ENCODE measurements at places on chromosomes 5 and 9.

DNA sequence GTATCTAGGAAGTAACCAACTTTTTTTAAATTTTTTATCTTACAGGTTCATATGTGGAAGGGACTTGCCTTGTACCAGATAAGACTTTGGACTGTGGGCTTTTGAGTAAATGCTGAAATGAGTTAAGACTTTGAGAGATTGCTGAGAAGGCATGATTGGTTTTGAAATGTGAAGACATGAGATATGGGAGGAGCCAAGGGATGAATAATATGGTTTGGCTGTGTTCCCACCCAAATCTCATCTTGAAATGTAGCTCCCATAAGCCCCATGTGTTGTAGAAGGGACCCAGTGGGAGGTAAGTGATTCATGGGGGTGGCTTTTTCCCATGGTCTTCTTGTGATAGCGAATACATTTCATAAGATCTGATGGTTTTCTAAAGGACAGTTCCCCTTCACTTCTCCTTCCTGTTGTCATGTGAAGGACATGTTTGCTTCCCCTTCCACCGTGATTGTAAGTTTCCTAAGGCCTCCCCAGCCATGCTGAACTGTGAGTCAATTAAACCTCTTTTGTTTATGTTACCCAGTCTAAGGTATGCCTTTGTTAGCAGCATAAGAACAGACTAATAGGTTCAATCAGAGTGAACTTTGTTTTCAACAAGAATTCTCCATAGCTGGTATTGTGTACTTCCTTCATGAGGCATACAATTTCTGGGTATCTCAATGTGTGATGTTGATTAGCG is 535.6 kb upstream of the MEF2C start:
- DNase-seq = peak; percentile 71

DNA sequence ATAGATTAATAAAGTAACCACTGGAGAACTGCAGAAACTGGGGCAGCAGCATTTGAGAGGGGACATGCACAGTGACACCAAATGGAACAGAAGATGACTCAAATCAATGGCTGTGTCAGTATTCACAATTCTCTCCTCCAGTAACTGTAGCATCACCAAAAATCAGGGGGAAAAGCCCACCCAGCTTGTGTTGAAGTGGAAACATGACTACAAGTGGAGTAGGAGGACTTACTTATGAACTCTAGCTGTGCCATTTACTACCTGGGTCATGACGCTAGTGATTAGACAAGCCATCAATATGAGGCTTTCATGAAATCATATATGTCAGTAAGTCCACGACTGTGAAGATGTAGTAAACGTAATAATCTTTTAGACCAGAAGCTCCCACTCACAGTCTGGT is 199.8 kb upstream of the PTGER4 start:
- DNase-seq = no peak

DNA sequence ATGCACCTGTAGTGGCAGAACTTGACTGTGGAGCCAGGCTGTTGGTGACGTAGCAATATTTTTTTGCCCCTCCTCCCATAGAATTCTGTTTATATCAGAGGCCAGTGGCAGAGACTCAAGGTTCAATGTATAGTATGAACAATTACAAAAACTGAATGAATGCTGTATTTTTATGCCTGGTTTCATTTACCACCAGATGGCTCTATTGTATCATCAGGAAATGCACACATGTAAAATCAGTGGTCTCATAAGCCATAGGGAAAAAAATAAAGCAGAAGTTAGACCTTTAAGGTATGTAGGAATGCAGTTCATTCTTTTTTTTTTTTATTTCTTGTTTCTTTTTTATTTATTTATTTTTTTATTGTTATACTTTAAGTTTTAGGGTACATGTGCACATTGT is 43.6 kb downstream of the CCDC192 start:
- DNase-seq = no peak

DNA sequence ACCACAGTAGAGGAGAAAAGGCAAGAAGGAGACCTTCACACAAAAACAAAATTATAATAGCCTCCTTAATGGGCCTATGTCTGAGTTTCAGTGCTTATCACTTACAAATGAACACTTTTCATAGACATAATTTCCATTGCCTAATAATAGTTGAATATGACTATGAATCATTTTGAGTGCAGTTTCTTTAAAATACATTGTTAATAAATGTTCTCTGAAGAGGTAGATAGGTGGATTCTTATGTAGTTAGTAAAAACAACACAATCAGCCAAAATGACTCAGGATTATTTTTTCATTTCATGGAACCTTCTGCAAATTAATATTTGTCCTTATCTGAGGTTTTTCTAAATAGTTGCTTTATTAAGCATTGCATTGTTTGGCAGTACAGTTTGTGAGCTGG is 45.6 kb downstream of the DAPK1 start:
- DNase-seq = no peak

GRCh38 chr9:15069106-15069505 is 158.9 kb upstream of the FREM1 start:
- DNase-seq = no peak

- no peak for DNase-seq
Measured at GRCh38 chr9:26561928-26562327, 330.7 kb downstream of the CAAP1 start.

DNA sequence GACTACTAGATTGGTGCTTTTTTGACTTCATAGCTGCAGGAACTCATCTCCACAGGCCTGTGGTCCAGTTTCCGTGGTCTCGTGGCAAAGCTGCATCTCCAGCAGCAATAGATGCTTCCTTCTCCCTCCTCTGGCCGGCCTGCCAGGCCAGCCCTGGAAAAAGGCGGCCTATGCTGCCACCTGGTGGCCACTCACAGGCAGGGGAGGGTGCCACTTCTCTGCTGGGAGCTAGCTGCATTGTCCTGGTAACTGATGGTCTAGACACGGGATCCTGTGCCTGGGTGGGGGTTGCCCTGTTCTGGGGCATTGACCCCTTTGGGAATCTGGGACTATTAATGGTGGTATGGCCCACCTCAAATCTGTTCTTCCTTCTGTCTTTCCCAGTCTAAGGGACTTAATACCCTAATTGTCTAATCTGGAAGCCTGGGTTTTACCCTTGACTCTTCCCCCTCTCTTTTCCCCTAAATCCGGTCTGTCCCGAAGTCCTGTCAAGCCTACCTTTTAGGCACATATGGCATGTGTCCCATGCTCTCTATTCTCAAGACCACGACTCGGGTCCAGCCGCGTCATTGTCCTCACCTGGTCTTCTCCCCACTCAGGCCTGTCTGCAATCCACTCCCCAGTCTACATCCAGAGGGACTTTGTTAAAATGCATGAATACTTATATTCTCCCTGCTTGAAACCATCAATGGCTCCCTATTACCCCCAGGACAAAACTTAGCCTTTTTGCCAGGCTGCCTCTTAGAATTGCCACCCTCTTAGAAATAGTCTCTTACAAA is 20.1 kb upstream of the PTGS1 start:
- no peak for DNase-seq

DNA sequence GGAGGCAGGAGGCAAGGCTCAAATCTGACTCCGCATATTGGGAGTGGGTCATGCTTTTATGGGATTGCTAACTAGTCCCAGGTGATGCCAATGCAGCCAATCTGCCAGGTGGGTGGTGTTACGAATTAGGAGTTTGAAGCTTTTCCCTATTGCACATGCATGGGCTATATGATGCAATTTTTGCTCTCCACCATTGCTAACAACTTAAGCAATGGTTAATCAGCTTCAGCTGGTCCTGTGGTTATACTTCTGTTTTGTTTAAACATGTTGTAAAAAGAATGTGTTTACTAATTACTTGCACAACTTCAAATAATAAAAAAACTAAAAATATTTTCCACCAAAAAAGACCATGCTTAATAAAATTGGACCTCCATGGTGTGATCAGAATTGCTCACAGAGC is 55.7 kb downstream of the SHC3 start:
- DNase-seq = no peak

- no peak for DNase-seq
Measured at GRCh38 chr5:66281294-66281693, 137.2 kb downstream of the SREK1 start.

GRCh38 chr9:111752455-111752854 is 42.3 kb downstream of the SHOC1 start:
- no peak for DNase-seq

DNA sequence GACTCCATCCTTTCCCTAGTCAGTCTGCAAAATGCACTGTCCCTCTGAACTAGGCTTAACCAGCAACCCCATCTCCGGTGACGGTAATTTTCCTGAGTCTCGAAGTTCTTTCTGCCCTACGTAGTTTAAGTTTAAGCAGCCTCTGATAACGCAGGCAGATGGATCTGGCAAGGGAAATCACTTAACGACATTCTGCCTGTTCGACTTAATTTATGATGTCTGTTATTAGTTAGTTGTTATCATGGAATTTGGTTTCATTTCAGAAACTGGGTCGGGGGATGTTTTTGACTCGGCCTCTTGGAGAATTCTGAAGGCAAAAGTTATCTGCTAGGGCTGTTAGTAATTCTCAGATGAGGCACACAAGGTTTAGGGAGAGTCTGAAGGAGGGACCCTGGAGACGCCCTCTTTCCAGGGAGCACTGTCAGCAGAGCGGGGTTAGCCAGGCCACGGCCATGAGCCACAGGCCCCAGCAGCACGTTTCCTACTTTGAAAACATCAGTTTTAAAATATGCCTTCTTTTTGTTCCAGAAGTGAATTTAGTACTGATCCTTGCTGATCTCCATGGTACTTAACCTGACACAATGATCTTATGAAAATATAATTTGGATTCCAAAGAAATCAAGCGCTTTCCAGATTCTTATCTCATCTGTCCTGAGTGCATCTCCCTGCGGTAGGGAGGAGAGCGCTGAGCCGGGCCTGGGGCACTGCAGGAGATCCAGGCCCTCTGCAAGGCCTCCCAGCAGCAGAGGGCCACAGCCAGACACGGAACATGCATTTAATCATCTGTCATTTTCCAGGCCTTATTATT is 171.0 kb upstream of the OTULINL start:
- no peak for DNase-seq

GRCh38 chr5:53994148-53994547 is 316.2 kb downstream of the ARL15 start:
- DNase-seq = no peak

DNA sequence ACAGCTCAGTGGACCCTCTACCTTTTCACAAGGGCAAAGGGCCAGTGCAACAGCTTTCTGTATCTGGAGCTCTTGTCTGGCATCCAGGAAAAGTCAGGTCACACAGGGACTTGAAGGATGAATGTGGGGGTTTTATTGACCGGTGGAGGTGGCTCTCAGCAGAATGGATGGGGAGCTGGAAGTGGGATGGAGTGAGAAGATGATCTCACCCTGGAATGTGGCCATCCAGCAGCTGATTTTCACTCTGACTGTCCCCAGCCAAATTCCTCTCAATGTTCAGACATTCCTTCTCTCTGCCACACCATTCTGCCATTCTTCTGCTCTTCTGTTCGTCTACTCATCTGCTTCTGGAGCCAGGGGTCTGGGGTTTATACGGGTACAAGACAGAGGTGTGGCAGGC is 1119.9 kb downstream of the TAF11L14 start:
- no peak for DNase-seq

- no peak for DNase-seq
Measured at GRCh38 chr9:8136477-8136876, 336.9 kb upstream of the DMAC1 start.

DNA sequence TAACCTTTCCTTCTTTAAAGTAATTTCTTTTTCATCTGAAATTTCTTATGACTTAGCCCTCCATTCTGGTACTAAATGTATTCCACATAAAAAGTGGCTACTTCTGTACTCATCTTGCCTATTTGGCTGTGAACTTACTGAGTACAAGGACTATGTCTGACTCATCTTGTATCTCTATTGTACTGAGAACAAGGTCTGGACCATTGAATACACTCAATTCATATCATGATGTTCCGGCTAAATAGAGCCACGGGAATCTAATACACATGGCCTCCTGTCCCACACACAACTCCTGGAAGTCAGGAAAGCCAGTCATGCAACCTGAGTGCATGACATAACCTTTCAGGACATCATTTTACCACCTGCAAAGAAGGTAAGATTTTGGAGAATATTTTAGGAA is 203.9 kb downstream of the PLK2 start:
- no peak for DNase-seq

GRCh38 chr5:149456597-149457392 is 77.7 kb upstream of the IL17B start:
- peak; percentile 49 for DNase-seq

- DNase-seq = no peak
Measured at GRCh38 chr5:146002491-146002890, 66.1 kb downstream of the SH3RF2 start.
